ENCODE measurements at places on chromosomes 3 and 15. TPM values are rescaled to one million over a fixed set of nuclear protein-coding genes. Genes with fewer than 3 reads are reported as not detected.

GRCh38 chr3:156148946-156149381 is 28.6 kb downstream of the KCNAB1 start:
- peak; percentile 30 for DNase-seq

- DNase-seq, result no peak
Observed at GRCh38 chr3:193451902-193452301, 73.3 kb upstream of the ATP13A5 start.

ACKR4 gene
- total RNA-seq, result 2.0 TPM

- DNase-seq, result no peak
Observed at GRCh38 chr15:20348900-20349773, 192.5 kb downstream of the GOLGA6L6 start.

CYP11A1 gene
- 0.26 TPM for total RNA-seq

All from body of pancreas (tissue), 4 donors.